ENCODE measurements at places on chromosomes 4 and X.

GRCh38 chr4:65066106-65066505 is 604.2 kb downstream of the EPHA5 start:
- no peak for DNase-seq

DNA sequence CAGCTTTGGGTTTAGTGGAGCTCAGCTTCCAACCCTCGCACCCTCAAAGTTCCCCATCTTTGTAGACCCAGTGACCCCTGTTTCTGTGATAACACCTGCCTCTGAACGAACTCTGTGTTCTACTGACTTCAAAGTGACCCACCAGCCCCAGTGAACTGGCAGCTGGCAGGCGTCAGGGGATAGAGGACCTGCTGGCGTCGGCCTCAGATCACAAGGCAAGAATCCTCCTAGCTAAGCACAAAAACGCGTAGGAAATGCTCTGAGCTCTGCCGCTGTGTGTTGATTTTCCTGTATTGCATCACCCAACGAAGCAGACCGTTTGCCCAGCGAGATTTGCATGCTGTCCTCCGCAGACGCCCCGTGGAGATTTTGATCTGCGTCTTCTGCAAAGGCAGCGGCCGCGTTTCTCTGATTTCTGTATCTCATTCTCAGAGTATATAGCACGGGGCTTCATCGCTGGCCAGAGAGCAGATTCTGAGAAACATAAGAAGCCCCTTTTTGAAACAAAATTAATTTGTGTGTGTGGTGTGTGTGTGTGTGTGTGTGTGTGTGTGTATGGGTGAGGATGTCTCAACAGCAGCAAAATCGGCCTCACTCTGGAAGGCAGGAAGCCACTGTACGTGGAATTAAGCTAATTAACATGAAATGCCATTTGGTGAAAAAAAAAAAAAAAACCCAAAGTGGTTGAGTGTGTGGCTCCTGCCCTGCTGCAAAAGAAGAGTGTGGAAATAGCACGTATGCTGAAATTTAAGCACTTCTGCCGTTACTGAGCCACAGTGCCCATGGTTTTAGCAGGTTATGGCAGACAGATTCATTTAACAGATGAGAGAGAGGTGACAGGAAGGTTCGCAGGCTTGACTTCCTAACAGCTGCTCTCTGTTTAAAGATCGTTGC is 29.2 kb upstream of the ASMTL start:
- peak; percentile 70 for DNase-seq

DNA sequence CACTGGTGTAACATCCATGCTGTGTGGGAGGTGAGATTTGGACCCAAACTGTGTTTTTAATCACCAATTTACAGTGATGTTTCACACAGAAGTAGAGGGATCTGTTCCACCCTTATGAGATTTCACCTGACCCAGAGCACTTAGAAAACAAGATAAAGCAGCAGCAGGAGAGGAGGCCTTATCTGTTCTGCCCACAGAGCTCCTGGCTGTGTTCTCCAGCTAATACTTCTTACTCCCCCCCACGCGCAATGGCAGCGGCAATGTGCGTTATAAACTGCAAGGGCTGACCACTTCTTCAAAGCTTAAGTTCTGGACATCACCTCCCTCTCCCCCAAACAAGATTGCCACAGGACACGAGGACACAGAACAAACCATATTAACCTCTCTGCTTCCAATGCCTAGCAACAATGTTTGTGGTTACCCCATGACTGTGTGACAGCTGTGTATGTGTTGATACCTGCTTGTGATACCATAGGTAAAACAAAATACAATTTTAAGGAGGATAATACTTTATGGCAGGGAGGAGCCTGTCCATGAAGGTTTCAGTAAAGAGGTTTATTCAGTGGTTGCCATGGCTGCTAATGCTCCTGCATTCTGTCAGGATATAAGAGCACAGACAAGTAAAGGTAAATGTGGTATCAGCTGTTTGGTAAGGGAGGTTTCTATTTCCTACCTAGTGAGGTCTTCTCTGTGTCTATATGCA is 210.0 kb downstream of the SOWAHB start:
- DNase-seq = no peak

DNA sequence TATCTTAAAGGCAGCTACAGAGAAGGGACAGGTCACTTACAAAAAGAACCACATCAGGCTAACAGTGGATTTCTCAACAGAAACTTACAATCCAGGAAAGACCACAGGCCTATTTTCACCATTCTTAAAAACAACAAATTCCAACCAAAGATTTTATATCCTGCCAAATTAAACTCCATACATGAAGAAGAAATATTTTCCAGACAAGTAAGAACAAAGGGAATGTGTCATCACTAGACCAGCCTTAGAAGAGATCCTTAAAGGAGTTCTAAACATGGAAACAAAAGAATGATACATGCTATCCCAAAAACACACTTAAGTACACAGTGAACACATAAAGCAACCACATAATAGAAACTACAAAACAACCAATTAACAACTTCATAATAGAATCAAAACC is 105.6 kb downstream of the ANXA10 start:
- DNase-seq = no peak

GRCh38 chrX:116384406-116384954 is 51.9 kb upstream of the SLC6A14 start:
- no peak for DNase-seq

DNA sequence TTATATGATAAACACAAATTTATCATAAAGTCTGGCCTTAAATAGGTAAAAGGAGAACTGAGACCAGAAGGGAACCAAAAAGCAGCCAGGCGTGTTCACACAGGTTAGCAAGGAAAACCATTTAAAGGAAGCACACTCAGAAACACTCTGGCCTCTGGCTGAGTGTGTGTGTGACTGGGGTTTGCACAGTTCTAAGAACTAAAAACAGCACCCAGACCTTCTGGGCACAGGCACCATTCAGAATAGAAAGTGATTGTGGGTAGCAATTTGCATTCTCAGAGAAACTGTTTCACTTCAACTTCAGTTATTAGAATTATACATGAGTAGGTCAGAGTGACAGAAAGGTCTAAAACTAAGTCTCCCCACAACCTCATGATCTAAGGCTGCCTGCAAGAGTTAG is 10.0 kb downstream of the GPR82 start:
- DNase-seq = no peak
